Hypothalamus (tissue), 51 donors: ENCODE measurements at places on chromosomes 7 and 10.

DNA sequence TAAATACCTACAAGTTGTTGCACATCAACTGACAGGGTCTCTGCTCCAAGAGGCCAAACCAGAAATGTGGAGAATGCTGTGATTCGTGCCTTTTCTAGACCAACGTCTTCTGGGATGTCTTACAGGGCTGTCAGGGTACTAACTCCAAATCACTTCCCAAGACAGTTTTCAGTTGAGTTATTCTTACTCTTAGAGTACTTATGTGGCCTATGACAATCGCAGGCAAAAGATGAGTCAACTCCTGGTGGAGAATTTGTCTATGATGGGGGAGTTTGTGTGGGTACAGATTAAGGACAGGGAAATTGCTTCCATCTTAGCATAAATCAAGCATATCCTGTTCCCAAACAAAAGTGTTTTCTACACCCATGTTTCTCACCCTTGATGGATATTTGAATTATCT, 734.8 kb downstream of the TNS3 start:
- DNase-seq = no peak

DNA sequence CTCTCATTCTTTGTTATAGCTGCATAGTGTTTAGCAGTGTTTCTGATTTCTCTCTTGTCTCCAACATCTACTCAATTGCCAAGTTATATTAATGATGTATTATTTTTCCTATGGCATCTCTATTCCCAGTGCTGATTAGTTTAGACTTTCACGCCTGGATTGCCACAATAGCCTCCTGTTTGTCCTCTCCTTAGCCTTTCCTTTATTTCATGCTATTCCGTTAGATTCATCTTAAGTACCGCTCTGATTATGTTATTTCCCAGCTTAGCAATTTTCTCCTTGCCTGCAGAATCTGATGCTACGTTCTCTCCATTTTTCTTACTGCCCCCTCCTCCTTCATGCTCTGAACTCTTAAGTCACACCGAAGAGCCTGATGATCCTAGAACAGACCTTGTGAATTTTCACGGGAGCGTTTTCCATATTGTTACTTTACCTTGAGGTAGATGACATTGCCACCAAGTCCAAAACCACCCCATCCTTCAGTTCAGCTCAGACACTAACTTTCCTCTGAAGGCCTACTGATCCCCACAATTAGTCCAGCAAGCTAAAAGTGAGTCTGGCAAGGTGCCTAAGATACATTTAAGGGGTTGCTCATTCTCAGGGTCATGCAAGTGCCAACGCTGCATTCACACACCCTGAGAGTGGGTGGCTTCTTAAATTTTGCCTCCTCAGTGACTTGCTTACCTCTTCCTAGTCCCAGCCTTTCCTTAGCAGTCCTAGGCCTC, 6.6 kb upstream of the NRF1 start:
- DNase-seq = no peak

- DNase-seq = no peak
Observed at GRCh38 chr7:87213811-87214210, 5.7 kb downstream of the TMEM243 start.

- DNase-seq = no peak
Observed at GRCh38 chr10:13867822-13868221, 281.1 kb downstream of the PRPF18 start.

DNA sequence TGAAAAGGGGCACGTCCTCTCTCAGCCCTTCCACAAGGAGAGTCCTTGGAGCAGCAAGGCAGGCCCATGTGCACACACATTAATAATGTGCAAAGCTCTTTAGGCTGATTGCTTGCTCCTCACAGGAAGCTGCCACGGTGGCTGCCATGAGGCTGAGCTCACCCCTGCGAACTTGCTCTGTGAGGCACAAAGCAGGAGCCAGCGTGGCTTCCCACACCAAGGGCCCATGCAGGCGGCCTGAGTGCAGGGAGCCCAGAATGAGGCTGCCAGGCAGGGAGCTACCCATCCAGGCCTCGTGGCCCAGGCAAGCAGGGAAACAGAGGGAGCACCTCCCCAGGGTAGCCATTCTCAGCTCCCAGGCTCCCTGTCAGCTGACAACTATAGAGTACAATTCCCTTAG, 242.9 kb downstream of the GRID1 start:
- DNase-seq = no peak

GRCh38 chr10:73408061-73408460, 5.8 kb downstream of the ANXA7 start:
- no peak for DNase-seq

DNA sequence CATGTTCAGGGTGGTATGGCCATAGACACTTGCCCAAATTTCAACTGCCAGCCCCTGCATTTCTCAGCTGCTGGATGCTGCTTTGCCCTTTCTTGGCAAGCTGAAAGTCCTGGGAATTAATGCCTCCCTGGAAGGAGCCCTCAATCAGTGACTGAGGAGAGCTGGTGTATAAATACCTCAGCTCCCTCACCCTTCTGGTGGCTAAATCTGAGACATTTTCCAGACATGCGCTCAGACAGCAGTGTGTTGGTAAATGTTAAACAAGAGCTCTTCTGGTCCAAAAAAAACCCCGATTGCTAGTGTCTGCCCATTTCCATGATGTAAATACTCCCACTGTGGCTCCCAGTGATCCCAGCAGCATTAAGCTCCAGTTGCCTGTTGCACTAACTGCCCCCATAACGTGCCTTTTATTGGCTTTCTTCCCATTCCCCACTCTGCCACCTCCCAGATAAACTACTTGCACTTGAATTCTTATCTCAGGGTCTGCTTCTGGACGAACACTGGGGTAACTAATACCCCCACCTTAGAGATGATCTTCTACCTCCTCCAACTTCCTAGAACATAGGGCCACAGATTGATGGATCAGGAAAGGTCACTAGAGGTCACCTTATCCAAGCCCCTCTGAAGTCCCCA, 6.7 kb upstream of the MYH16 start:
- no peak for DNase-seq

DNA sequence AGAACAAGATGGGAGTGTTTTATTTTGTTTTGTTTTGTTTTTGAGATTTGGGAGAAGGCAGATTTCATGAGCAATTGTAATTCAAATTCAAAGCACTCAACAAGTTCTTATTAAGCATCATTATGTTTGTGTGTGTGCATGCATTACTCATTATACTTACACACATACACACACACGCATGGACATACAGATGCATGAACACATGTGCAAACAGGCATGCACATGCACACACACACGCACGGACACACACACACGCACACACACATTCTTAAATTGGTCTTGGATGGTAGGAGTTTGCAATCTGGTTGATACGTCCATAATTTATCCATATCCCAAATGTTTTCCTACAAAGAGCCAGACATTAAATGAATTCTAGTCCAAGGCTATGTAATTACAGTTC, 702.8 kb downstream of the INHBA start:
- DNase-seq = no peak

DNA sequence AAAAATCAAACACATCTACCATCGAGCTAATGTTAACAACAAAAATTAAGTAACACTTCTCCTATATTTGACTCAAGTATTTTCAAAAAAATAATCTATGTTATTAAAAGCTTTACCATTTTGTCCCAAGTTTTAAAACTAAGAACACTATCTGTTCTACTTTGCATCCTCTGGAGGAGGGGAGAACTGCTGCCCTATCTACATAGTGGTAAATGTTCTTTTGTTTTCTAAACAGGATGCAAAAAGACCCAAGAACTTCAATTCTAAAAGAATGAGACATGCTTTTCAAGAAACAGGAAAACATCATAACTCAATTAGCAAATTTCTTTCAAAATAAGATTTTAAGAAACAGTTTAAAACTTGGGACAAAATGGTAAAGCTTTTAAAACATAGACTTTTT, 14.8 kb downstream of the SLC26A3 start:
- DNase-seq = no peak

- no peak for DNase-seq
Observed at GRCh38 chr7:138167222-138167621, 91.0 kb downstream of the AKR1D1 start.

DNA sequence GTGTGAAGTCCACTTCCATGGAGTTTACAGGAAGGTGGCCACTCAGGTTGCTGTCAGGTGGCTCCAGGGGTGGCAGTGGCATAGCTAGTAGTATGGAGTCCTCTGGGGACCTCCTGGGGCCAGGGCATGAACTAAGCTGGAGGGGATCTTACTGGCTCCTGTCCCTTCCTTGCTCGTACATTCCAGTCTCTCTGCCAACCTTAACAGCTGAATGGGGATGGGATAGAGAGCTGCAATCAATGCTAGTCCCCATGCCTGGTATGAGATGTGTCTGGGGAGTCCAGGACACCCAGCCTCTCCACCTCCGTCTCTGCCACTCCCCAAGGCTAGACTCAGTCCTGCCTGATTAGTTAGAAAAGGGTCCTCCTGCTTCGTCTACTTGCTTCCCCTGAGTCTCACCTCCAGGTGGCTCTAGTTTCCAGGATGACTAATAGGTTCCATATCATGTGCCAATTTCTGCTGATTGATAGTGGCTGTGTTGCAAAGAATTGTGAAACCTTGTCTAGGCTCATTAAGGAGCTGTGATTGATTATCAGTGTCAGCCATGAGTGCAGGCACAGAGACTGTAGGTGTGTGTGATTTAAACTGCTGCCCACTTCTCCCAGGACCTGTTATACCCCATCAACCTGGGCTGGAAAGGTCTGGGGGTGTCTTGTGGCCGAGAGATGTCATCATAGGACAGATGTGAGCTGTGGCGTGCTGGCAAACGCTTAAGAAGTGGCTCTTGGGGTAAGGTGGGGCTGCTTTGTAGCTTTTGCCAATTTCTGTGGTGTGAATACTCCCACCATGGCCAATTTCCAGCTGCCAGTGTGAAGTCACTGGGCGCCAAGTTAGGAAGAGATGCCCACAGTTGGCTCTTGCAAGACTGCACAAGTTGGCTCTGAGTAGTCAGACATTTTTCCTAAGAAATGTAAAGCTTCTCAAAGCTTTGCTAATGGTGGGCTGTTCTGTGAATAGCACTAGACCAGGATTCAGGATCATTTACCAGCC, 59.8 kb downstream of the COL13A1 start:
- DNase-seq = no peak

GRCh38 chr10:33876584-33877400, 542.3 kb upstream of the NRP1 start:
- DNase-seq = no peak

DNA sequence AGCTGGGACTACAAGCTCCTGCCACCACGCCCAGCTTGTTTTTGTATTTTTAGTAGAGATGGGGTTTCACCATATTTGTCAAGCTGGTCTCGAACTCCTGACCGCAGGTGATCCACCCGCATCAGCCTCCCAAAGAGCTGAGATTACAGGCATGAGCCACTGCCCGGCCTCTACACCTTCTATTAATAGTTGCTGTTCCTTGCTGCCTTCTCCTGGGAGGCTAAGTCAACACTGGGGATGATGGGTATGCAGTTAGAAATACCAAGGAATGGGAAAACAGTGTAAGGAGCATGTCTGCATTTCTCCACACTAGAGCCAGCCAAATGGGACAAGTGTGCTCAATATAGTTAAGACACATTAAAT, 97.3 kb upstream of the PDLIM1 start:
- DNase-seq = no peak

- no peak for DNase-seq
Observed at GRCh38 chr10:46308666-46309450, 22.1 kb downstream of the ANTXRL start.

- no peak for DNase-seq
Observed at GRCh38 chr7:150784120-150784736, 15.9 kb downstream of the TMEM176B start.

- DNase-seq = no peak
Observed at GRCh38 chr10:121465215-121465614, 133.0 kb downstream of the FGFR2 start.

DNA sequence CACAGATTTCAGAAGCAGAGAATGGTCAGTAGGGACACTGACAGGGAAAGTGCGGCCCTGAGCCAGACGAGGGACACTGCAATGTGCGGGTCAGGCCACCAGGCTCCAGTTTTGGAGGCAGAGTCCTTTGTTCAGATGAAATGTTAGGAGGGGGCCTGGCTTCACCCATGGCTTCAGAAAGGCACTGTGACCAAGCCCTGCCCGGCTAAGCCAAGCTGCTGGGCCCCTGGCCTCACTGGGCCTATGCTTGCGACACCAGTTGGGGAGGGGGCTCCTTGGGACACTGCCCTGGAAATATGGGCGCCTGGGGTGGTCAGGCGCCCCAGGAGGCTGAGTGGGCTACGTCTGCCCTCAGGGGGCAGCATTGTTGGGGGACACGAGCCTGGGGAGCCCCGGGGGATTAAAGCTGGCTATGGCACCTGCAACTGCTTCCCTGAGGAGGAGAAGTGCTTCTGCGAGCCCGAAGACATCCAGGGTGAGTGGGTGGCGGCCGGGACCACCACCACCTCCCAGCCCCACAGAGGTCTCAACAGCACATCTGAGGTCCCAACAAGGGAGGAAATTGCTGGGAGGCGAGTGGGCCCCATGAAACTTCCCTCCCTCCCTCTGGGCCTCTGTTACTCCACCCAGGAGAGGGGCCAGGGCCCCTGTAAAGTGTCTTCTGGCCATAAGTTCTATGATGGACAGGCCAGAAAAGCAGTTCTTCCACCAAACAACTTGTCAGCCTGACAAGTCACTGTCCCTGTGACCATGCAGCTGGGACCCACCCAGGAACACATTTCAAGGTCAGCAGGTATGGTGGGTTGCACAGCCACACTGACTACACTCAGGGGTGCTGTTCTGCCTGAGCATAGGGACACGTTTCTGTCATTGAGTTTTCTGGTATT, 24.8 kb upstream of the CSGALNACT2 start:
- no peak for DNase-seq

DNA sequence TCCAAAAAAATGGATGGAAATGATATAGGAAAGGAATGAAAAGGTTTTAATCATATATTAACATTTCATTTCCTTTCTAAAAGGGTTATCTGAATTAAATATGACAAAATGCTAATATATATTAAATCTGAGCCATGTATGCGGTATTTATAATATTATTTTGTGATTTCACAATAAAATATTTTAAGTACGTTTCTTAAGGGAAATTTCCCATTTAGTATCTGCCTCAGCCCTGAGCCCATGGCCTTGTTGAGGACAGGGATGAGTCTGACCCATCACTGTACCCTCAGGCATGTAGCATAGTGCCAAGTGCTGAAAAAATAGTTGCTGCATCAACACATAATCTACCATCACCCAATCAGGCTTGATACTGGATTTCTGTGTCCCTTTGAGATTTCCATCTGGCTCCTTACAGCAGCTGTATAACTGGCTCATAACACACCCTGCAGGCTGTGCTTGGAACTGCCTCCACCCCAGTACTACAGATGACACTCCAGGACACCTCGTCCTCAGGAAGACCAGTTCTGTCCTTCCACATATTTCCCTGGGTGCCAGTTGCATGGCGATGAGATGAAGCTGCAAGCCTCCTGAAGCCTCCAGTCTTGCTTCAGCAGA, 59.4 kb upstream of the ASAH2 start:
- no peak for DNase-seq

DNA sequence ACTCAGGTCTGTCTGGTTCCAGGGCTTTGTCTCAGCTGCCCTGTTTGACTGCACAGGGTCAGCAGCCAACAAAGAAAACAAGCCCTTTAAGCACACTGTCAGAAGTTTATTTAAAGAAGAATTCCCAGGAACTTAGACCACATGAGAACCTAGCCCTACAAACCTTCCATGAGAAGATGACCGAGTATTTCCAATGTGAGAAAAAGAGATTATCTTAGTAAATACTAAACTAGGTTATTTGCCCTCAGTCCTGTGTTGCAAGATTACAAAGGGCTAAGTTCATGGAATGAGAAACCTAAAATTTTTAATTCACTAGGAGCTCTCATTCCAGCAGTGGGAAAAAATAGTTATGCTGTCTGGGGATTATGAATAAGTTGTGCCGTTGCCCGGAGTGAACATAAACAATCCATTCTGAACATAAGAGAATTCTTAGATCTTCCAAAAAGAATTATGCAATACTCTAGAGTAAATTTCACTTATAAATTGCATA, 46.7 kb downstream of the NOC3L start:
- no peak for DNase-seq

GRCh38 chr10:132977807-132978206, 35.4 kb upstream of the CFAP46 start:
- DNase-seq = no peak
